ENCODE measurements at places on chromosomes 4 and X. TPM values are rescaled to one million over a fixed set of nuclear protein-coding genes. Genes with fewer than 3 reads are reported as not detected.

- DNase-seq = no peak
These were observed 79.6 kb downstream of the CCKAR start for GRCh38 chr4:26410385-26411293.

- DNase-seq = no peak
These were observed 437.6 kb upstream of the CTSO start for GRCh38 chr4:156391325-156391653.

DNA sequence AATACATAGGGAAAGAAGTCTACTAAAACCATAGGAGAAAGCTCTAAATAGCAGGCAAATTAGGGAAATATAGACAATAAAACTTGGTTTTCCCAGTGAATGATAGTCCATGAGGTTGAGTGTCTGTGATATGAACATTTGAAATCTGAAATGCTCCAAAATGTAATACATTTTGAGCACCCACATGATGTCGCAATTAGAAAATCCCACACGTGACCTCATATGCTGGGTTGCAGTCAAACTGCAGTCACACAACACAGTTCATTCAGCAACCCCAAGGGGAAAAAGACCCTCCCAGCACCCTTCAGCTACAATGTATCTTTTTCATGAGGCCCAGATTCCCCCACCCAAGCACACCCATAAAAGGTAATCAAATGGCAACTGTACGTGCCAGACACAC is 155.6 kb downstream of the BTC start:
- no peak for DNase-seq

DNA sequence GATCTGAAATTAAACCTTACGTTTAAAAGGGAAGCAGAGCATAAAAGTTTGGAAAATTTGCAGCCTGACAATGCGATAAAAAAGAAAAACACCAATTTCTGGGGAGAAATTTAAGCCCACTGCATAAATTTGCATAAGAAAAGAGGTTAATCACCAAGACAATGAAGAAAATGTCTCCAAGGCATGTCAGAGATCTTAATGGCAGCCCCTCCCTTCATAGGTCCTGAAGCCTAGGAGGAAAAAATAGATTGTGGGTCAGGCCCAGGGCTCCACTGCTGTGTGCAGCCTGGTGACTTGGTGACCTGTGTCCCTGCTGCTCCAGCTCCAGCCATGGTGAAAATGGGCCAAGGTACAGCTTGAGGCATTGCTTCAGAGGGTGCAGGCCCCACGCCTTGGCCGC is 264.0 kb upstream of the CT83 start:
- DNase-seq = no peak

GRCh38 chr4:63017300-63017699 is 1392.0 kb downstream of the TECRL start:
- no peak for DNase-seq

- DNase-seq = no peak
These were observed 116.3 kb downstream of the HS3ST1 start for GRCh38 chr4:11312389-11312788.

GRCh38 chr4:39596971-39597370 is 41.7 kb downstream of the SMIM14 start:
- no peak for DNase-seq

GRCh38 chrX:68829582-68830418 is 979 bp downstream of the EFNB1 start:
- DNase-seq = no peak

- no peak for DNase-seq
These were observed 4.4 kb downstream of the ZFYVE28 start for GRCh38 chr4:2413821-2414610.

GRCh38 chr4:124851741-124852140 is 139.2 kb upstream of the ANKRD50 start:
- DNase-seq = no peak

- no peak for DNase-seq
These were observed 349.9 kb downstream of the PDHA2 start for GRCh38 chr4:96189761-96190160.

- DNase-seq = no peak
These were observed 188.6 kb downstream of the NSUN7 start for GRCh38 chr4:40938337-40938736.

- no peak for DNase-seq
These were observed 259.6 kb downstream of the UNC5C start for GRCh38 chr4:95289028-95289634.

KIF4A gene
- polyA plus RNA-seq = 8.8 TPM

FSTL5 gene
- not detected for polyA plus RNA-seq

ACE2 gene
- not detected for polyA plus RNA-seq

UGT8 gene
- polyA plus RNA-seq = not detected

MAGEC2 gene
- not detected for polyA plus RNA-seq

DGAT2L6 gene
- not detected for polyA plus RNA-seq
